ENCODE measurements at places on chromosomes 7 and 10. TPM values are rescaled to one million over a fixed set of nuclear protein-coding genes. Genes with fewer than 3 reads are reported as not detected.

The VAX1 gene
- not detected for polyA plus RNA-seq

The PLXNA4 gene
- polyA plus RNA-seq: 14.6 TPM

The TCF7L2 gene
- polyA plus RNA-seq: 47.8 TPM

The CNPY1 gene
- polyA plus RNA-seq: not detected

The CYP2C9 gene
- polyA plus RNA-seq: 4.8 TPM

The OR2A12 gene
- polyA plus RNA-seq: not detected

Measured in renal pelvis (tissue), 12 donors.